ENCODE measurements at places on chromosomes 2 and 18. TPM values are rescaled to one million over a fixed set of nuclear protein-coding genes. Genes with fewer than 3 reads are reported as not detected.

MOCOS gene
- total RNA-seq = 2.1 TPM

ABCB11 gene
- total RNA-seq = 0.13 TPM

- no peak for ATAC-seq
Measured at GRCh38 chr18:31592506-31593157, 955 bp downstream of the TTR start.

- ATAC-seq = no peak
Measured at GRCh38 chr18:38940475-38940862, 1374.9 kb upstream of the CELF4 start.

DNA sequence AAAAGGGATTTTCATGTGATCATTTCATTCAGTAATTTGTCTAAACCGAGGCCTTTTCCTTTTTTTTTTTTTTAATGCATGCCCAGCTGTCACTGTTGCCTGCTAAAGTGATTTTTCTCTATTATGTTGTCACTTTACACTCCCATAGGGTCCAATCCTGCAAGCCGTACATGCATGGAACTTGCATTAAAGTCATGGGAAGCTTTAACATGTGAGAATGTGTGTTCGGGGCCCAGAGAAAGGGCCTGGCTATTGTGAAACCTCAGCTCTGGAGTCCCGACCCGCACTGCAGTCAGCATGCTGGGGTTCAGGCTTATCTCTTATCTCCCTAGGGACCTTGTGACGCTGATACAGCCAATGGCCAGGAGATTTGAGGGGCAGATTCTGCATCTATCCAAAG lies 474.6 kb downstream of the SLC4A3 start:
- ATAC-seq = no peak

DNA sequence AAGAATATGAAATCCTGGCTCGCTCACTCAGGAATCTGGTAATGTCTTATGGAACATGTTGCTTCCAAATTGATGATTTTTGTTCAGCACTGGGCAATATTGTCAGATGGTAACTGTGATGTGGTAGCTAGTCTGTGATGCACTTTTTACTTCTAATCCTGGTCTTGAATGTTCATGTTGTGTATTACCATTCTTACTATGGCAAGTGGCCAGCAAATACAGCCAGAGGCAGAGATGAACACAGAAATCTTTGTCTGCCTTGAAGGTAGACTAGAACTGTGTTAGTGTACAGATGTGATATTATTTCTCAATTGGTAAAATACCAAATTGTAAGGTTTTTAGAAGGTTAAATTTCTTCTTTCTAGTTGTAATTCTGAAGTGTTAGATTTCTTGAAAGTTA lies 83.3 kb downstream of the UBE2E3 start:
- ATAC-seq = no peak

- ATAC-seq = no peak
Measured at GRCh38 chr18:66566616-66567015, 37.3 kb downstream of the CDH19 start.
